NCI-H69 (cell line): ENCODE measurements at places on chromosomes 3 and 15.
A peak's percentile ranks its signal among the peaks of the same experiment; 100 is the strongest.

- DNase-seq: no peak
These were observed 33.8 kb downstream of the COL6A5 start for GRCh38 chr3:130379274-130379673.

GRCh38 chr3:37532168-37532567, 329.5 kb upstream of the CTDSPL start:
- no peak for DNase-seq

DNA sequence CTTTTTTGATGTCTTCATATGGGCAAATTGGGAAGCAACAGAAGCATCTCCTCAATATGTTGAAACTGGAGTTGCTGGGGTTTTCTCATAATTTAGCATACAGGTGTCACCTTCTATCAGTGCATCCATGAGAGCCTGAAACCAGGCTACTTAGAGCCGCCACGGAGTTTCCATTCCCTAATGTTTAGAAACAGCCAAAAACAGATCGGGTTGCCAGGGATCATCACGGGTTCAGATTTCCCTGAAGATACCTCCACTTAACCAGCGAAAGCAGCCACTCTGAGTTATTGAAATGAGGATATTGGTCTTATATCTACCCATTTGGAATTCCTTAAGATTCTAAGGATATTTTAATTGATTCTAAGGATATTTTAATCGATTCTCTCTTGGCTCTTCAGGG, 14.5 kb downstream of the TERB2 start:
- no peak for DNase-seq

DNA sequence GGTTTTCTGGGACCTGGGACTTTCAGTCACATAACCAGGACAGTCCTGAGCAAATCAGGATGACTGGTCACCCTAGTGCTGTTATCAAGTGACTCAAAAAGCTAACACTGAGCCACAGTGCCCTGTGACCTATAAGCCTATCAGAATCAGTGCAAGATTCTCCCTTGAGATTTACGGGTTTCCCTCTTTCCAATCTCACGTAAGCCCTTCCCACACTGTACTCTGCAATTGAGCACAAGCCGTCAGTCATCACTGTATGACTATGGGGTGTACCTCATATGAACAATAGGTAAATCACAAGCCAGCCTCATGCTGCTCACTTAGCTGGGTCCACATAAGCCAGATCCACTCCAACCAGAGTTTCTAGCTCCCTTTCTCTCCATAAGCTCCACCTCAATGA, 21.0 kb upstream of the CLDN18 start:
- DNase-seq: no peak

DNA sequence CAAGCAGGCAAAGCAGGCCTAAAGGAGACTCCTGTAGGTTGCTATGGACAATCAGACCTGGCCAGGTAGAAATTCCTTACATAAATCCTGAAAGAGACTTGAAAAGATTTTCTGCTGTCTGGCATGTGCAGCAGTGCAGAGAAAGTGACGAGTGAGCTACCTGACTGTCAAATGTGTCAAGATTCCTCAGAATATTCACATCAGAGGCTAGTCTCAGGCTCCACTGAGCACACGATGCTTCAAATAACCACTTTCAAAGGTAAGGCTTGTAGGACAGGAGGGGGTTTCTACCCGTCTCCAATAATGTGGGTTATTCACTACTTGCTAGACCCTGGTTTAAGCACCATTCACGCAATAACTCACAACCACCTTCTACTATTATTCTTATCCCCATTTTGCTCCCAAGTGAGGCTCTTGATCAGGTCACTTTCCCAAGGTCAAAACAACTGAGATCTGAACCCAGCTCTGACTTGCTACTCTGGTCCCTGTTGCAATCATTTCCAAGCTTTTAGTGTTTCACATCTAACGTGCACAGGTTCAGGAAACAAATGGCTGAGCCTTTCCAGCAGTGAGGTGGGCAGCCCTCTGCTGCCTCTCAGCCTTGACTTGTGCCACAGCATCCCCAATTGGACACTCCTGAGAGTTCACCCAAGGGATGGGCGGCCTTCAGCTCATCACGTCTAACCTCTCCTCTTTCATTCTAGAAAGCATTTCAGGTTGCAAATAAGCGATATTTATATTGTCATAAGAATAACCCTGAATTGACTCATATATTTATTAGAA, 329.9 kb upstream of the WNT5A start:
- no peak for DNase-seq

- DNase-seq: no peak
These were observed 83.8 kb upstream of the MRPS22 start for GRCh38 chr3:139260041-139260486.

GRCh38 chr3:12753275-12754028, 5.6 kb downstream of the TMEM40 start:
- DNase-seq: no peak

GRCh38 chr3:193800138-193801043, 207.4 kb downstream of the OPA1 start:
- DNase-seq: no peak

DNA sequence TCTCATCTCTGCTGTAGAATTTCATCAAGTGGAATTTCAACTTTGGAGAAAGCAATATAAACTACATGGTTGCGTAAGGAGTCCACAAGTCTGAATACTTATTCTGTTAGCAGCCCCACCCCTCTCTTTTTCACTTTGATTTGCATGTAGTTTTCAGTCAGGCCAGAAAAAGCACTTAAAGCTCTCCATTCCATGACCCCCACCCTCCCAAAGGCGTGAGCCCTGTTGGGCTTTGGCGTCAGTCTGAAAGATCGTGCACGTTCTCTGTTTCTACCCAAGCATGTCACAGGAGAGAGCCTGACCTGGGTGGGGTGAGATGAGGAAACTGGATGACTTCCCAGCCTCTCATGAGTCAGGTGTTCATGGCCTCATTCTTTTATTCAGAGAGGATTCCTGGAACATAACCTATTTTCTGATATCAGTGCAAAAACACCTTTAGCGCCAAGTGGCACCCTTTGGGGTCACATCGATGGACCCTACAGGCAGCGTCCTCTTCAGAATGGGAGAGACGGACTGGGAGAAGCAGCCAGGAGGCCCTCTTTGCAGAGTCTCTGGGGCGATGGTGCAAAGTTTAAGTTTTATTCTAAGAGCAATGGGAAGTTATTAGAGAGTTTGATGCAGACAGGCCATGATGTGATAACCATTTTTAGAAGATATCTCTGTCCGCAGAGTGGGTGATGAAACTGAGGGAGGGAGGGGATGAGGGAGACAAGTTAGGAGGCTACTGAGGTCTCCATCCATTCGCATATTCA, 55.8 kb downstream of the LSM3 start:
- no peak for DNase-seq

DNA sequence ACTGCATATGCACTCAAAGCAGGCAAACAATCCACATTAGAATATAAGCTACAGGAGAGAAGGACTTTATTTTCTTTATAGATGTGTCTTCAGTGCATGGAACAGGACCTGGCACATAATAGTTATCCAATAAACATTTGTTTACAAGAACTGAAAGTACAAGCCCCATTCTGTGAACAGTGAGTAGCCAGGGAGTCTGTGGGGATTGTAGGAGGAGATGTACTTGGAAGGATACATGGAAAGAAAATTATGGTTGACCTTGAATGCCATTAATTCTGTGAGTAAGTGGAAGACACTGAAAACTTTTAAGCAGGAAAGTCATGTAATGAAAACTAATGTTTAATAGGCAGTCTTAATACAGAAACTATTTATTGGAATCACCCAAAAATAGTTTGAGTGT, 28.3 kb downstream of the MASP1 start:
- DNase-seq: no peak

GRCh38 chr3:160060409-160061027, 71.9 kb downstream of the IL12A start:
- no peak for DNase-seq

- DNase-seq: no peak
These were observed 124.8 kb upstream of the ABI3BP start for GRCh38 chr3:101117980-101118379.

GRCh38 chr3:197749315-197749600, 425 bp upstream of the FYTTD1 start:
- DNase-seq: peak; percentile 87

GRCh38 chr15:26357653-26358052, 415.2 kb downstream of the GABRB3 start:
- DNase-seq: no peak

DNA sequence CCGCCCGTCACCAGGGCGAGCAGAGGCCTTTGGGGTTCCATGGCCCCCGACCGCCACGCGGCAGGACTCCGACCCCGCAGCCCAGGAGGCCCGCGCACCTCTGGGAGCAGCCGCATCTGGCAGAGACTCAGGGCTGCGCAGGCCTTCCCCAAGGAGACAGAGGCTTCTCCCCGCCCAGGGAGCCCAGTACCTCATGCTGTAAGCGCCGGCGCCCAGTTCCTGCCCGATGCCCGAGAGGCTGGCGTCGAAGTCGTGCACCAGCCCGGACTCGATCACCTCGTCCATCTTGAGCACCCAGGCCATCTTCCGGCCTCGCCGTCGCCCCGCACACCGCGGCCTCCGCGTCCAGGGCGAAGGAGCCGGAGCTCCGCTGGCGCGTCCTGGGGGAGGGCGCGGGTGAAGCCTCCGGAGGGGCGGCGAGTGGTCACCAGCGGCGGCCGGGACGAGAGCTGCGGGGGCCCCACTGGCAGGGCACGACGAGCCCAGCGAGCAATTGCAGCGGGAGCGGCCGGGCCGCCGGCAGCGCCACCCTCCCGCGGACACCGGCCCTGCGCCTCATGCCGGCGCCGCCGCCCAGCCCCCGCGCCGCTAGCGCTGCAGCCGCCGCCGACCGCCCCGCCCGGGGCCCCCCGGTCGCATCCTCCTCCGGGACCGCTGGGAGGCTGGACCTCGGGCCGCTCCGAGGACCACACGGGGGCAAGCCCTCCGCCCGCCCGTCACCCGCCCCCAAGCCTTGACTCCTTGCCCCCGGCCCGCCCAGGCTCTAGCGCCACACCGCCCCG, 468 bp downstream of the UBP1 start:
- peak; percentile 67 for DNase-seq

DNA sequence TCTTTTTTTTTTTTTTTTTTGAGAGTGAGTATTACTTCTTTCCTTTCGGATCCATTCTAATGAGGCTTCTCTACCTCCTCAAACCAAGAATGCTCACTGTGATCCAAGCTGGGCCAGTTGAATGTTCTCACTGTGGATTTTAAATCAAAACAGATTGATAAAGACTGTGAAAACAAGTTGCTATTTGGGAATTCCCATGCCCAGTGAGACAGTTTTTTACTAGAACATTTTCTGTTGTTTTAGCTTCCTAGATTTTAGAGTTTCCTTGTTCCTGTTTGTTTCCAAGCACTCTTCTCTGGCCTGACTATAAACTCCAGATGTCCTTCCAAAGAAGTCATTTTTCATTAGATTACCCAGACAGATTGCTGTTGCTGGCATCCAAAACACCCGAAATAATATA, 60.1 kb upstream of the GALNT15 start:
- DNase-seq: no peak

GRCh38 chr15:51840692-51841091, 11.2 kb downstream of the TMOD3 start:
- DNase-seq: no peak

DNA sequence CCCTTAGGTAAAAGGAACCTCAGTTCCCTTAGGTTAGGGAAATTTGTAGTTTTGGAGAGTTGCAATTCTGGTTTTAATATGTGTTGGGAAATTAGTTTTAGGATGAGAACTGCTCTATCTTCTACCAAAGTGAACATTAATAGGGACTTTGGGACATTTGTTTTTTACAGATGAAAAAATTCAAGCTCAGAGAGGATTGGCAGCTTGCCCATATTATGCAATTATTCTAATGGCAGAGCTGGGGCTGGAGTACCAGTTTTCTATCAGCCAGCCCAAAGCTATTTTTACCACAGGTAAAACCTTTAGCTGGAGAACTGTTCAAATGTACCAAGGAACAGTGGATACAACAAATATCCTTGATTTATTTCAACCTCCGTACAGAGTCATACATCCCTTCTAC, 127.0 kb downstream of the CPNE4 start:
- no peak for DNase-seq

DNA sequence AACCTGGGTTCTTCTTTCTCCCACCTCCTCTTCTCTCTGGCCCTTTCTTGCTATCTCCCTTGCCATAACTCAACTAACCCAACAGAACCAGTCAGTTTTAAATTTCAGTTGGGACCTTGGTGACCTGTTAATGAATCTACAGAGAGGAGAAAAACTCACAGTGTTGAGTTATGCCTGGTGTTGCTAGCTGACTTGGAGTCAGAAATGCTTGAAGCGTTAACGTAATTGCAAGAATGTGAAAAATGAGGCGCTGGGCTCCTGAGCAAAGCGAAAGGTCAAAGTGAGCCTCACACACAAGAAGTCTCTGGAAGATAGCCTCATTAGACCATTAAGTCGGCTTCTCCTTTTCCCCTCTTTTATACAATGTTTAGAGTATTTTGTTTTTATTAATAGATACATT, 18.4 kb downstream of the MEIS2 start:
- peak; percentile 23 for DNase-seq

DNA sequence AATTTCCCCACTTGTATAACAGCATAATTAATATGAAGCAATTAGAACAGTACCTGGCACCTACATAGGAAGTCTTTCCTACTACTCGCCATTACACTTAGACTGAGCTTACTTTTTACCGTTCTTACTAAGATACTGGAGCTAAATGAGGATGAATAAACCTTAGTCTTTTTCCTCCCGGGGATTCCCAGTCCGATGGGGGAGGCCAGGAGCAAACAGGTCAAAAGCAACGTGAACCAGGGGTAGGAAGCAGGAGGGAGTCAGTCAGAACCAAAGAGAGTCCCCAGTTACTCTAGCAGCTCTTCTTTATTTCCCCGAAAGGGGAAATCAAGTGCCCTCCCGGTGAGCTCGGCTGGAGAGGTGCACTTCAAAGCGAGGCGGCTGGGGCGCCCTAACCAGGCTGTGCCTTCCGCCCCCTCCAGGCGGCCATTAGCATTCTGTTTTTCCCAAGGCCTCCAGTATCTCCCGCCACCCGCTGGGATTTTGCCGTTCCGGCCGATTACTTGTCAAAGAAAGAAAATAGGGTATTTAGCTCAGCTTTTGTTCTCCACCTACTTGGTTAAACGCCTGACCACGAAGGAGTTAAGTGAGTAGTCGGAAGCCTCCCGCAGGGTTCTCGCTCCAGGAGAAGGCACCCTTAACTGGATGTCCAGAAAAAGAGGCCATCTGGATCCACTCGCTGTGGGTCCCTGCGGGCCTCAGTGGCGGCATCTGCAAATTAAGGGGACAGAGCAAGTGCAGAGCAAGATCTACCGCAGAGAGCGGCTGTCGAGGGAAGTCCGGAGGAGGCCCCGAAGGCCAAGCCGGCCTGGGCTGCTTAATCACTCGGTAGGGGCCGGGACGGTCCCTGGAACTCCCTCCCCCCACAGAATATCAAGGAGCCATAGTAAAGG, 6.3 kb upstream of the EOMES start:
- DNase-seq: peak; percentile 64

GRCh38 chr3:52053307-52054304, 2.8 kb downstream of the DUSP7 start:
- peak; percentile 7 for DNase-seq

GRCh38 chr3:126151562-126152302, 28.7 kb downstream of the ALDH1L1 start:
- DNase-seq: no peak

DNA sequence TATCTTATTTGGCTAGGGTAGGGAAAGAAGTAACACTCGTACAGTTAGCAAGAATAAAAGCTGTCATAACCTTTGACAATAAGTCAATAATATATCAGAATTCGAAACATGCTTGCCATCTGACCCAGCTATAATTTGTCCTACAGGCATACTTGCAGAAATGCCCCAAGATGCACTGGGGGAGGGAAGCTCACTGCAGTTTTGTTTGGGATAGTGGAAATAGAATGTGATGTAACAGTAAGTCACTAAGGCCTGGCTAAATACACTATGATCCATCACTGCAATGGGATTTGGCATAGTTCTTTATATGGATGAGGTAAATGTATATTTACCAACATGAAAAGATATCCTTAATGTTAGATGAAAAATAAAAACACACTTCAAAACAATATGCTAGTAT, 25.5 kb upstream of the TMOD3 start:
- DNase-seq: no peak

- DNase-seq: peak; percentile 54
These were observed 52.6 kb upstream of the ULK4 start for GRCh38 chr3:42014458-42014920.
